A549 (cell line): ENCODE measurements at places on chromosomes 16 and 17.

- no peak for DNase-seq
These were observed 20.1 kb downstream of the MYBBP1A start for GRCh38 chr17:4534928-4535666.

DNA sequence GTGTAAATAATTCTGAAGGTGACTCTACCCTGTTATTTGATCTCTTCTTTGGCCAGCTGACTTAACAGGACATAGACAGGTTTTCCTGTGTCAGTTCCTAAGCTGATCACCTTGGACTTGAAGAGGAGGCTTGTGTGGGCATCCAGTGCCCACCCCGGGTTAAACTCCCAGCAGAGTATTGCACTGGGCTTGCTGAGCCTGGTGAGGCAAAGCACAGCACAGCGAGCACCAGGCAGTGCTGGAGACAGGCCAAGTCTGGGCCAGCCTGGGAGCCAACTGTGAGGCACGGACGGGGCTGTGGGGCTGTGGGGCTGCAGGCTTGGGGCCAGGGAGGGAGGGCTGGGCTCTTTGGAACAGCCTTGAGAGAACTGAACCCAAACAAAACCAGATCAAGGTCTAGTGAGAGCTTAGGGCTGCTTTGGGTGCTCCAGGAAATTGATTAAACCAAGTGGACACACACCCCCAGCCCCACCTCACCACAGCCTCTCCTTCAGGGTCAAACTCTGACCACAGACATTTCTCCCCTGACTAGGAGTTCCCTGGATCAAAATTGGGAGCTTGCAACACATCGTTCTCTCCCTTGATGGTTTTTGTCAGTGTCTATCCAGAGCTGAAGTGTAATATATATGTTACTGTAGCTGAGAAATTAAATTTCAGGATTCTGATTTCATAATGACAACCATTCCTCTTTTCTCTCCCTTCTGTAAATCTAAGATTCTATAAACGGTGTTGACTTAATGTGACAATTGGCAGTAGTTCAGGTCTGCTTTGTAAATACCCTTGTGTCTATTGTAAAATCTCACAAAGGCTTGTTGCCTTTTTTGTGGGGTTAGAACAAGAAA, 5.1 kb downstream of the STH start:
- DNase-seq = no peak

DNA sequence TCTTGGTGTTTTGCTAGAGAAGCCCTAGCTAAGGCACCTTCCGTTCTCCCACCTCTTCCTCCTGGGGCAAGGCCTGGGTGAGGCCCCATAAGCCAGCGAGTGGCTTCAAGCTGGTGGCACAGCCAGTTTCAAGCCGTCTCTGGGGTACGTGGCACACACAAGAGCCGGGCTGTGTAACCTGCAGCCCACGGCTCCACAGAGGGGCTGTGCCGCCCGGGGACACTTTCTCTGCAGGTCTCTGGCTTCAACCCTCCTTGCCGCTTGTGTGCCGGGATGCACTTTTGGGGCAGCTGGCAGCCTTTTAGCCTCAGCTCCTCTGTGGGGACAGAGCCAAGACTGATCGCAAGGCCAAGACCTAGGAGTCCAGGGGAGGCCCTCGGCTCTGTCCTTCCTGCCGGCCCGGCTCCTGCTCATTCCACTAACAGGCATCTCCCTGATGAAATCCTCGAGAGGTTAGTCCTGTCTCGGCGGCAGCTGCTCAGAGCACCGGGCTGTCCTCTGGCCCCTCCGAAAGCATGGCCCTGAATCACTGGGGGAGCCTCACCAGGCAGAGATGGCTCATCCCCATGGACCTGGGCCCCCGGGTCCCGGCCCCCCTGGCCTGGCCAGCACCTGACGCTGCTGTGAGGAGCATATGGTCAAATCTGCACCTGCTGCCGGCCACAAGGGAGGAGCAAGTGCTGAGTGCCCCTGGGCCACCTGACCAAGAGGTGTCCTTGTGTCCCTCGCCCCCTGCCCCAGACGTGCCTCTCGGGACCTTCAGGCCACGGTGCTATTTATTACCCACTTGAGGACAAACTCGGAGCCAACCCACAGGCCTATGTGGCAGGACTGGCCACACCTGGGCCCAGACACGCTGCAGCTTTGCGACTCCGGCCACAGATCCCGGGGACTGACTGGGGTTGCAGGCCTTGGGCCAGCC, 98.5 kb downstream of the METRNL start:
- no peak for DNase-seq

GRCh38 chr16:72029567-72030271, 21.2 kb downstream of the DHODH start:
- DNase-seq = no peak

DNA sequence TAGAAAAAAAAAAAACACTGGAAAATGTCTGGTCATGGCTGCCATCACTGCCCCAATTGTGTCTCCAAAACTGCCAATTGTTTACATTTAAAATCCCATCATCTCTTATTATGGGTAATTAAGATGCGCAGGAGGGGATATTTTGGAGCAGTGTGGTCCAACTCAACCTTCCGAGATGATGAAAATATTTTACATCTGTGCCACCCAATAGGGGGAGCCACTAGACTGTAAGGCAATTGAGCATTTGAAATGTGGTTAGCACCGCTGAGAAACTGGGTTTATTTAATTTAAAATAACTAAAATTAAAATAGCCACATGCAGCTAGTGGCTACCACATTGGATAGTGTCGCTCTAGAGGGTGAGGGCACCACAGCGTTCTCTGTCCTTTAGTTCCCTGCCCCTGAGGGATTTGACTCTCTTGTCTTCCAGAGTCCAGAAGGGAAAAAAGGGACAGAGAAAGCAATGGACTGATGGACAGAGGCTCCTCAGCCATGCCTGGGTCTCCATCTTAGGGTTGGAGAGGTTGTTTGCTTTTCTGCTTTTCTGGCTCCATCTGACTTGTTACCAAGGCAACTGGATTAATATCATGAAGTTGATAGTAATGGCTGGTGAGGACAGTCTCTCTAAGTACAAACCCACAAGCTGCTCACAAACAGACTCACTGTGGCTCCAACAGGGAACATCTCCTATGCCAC, 3.5 kb downstream of the MPO start:
- no peak for DNase-seq

- DNase-seq = no peak
These were observed 5.8 kb upstream of the TRAF4 start for GRCh38 chr17:28737770-28738679.

- no peak for DNase-seq
These were observed 1053.4 kb upstream of the RBFOX1 start for GRCh38 chr16:6279286-6279685.

- peak; percentile 99 for DNase-seq
These were observed 45.8 kb downstream of the AKAP1 start for GRCh38 chr17:57130708-57131461.

DNA sequence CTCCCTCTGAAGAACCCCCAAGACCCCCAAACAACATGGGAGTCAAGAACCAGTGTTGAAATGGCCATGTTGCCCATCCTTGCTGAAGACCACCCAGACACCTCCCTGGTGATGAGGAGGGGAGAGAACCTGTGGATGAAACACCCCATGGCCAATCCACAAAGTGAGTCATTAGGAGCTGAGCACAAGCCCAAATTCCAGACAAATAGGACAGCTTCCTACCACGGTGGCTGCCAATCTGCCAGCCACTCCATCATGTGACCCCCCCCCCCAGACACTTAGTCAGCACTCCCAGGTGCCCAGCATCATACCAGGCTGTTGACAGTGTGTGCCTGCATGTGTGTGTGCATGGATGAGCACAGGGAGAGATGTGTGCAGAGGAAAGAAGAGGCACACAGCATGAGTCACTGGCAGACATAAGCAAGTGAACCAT, 26.4 kb upstream of the RPL38 start:
- no peak for DNase-seq

GRCh38 chr17:22242472-22242871, 550.1 kb downstream of the KCNJ18 start:
- DNase-seq = no peak

DNA sequence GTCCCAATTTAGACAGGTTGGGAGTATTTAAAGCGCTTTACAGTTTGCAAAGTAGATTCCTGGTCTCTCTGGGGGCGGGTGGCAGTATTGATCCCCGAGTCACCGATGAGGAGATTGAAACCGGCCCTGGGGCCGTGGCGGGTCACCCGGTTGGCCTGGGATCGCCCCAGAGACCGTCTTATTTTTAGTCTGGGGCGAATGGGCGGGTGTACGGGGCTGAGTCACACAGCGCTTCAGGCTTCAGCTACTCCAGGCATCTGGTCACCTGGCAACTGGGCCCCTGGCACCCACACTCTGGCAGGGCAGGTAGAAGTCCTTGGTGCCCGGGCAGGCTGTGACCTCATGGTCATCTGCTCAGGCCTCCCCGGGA, 669 bp downstream of the MIEF2 start:
- DNase-seq = peak; percentile 64
